ENCODE measurements at places on chromosomes 3 and 15.

DNA sequence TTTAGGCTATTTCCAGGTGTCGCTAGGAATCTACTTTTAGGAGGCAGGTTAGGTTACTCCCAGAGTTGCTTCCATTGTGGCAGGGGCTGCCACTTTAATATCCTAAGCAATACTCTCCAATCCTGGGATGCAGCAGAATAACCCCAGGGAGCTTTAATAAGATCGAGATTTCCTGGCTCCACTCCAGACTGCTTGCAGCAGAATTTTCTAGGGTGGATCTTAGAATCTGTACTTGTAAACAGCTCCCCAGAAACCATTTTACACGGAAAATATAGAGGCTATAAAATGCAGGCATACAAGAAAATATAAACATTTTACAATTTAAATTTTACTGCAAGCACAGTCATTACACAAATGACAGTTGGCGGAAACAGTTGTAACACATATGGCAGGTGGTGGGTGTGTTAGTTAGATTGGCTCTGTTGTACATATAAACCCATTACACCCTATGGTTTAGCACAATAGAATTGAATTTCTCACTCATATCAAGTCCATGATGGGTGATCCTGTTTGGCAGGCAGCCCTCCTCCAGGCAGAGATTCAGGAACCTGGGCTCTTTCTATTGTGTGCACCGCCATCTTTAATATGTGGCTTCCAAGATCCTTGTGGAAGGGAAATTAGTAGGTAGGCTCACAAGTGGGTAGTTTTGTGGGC lies 35.0 kb upstream of the TNFAIP8L3 start:
- DNase-seq: peak; percentile 41

DNA sequence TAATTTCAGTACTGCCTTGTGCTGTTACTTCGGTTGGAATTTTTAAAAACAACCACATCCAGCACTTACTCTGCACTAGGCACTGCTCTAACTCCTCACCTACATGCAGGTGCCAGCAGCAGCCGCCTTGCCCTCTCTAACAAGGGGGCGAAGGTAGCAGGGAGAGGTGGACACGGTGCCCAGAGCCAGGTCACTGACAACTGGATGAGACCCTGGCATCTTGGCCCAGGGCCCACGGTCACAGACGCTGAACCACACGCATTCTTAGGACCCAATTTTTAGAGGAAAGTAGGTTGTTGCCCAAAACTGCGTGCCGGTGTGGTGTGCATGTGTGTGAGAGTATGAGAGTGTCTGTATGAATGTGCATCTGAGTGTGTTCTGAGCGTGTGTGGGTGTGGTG lies 63.4 kb upstream of the GATA2 start:
- no peak for DNase-seq

DNA sequence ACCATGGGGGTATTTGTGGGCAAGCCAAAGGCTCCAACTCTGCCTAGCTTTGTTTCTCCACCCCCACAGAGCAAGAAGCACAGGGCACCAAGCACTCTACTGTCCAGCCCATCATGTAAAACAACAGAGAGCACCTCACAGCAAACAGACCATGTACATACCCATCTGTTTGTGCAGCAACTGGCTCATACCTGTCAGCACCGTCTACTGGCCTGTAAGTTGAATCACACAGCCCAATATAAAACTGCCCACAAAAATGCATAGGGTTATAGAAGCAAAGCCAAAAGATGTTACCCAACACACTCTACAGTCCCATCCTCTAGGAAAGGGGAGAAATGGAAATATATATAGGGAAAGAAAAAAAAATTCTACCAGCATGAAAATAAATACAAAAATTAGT lies 139.7 kb upstream of the CPNE4 start:
- DNase-seq: no peak

DNA sequence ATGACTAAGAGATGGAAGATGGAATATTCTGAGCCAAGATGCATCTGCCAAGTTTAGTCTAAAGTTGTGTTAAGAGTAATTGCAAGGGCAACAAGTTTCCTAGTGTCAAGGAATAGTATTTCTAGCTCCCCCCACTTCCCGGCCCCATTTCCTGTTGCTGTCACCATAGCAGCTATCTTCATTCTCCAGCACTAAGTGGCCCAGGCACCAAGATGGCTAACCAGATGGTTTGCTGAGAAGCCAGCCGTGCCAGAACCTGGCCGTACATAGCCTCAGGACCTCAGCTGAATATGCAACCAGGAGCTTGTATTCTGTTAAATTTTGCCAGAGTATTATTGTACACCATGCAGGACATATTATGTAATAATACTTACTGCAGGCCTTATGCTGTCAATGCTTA lies 108.8 kb upstream of the UMPS start:
- no peak for DNase-seq

DNA sequence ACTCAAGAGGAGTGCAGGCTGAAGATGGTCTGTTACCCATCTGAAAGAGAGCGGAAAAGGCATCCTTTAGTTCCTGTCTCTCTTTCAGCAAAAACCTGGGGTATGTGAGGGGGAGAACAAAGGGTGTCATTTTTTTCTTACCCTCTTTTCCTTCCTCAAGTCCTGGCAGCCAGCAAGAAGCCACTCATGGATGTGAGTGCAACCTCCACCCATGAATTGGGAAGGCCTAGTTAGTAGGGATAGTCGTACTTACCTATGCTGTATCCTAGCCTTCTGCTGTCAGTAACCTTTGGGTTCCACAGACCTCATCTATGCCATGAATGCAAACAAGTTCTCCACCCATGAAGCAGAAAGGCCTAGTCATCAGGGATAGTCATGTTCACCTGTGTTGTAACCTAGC lies 472.8 kb downstream of the ZIC1 start:
- DNase-seq: no peak

DNA sequence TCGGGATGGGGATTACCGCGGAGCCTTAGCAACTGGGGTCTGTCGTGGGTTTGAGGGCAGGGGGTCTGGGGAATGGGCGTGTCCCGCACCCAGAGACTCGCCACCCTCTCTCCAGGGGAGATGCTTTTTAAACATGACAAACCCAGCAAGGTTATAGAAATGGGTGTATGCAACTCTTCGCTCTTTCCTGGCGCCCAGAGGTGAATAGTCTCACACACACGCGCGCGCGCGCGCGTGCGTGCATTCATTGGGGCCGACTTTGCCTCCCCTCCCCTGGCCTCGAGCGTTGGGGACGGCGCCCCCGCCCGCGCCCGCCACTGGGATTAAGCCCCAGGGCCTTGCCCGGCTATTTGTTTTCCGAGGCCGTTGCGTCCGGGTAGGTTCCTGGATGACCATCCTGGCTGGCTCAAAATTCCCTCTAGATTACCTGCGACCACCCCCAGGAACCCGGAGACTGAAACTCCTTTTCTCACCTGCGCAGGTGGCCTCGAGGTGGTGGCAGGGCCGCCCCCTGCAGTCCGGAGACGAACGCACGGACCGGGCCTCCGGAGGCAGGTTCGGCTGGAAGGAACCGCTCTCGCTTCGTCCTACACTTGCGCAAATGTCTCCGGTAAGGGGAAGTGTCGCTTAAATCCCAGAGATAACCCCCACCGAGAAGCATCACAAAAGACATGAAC lies 777 bp downstream of the GPR160 start:
- no peak for DNase-seq
